SJSA1 (cell line): ENCODE measurements at places on chromosomes 2 and 18. TPM values are rescaled to one million over a fixed set of nuclear protein-coding genes. Genes with fewer than 3 reads are reported as not detected.
A peak's percentile ranks its signal among the peaks of the same experiment; 100 is the strongest.

Gene LHCGR
- not detected in 2 replicates for total RNA-seq

Gene PEX13
- 22.7 and 34.4 TPM in 2 replicates for total RNA-seq

GRCh38 chr2:229740279-229740678 lies 25.9 kb upstream of the DNER start:
- no peak for DNase-seq

- no peak for DNase-seq
Measured at GRCh38 chr2:208210688-208211451, 21.0 kb upstream of the C2orf80 start.

DNA sequence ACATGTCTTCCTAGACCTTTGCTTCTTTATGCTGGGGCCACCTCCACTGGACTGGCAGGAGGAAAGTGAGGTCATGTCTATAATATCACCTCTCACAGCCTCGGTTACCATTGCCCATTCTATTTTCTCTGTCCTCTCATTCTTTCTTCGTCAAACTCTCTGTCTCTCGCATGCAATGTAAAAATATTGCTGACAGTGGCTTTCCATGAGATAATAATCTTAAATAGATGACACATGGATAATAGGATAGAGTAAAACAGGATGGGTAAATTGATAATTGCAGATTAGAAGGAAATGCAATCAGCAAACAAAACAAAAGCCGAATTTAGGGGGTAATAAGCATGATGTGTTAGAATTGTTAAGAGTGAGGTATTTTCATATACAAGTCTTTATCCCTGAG lies 215.7 kb upstream of the PARD3B start:
- no peak for DNase-seq

DNA sequence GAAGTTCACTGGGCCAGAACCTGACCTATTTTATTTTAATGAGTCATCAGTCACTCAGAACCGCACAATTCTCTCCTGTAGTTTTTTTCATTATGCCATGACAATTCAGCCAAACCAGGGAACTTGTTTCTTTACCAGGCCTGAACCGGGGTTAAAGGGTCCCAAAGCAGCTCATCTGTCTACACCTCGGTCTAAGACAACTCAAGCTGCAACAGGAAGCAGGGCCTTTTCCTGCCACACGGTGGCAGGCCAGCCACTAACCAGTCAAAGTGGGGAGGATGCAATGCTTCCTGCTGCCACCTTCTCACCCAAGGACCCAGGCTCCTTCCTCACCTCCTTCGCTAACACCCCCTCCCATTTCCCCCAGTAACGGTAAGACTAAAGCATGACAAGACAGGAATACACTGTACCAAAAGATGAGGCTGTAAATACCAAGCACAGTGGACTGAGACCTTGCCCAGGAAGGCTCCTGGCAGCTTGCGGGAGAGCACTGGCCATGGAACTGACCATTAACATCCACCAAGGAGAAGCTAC lies 56.7 kb upstream of the ACKR3 start:
- DNase-seq, result peak; percentile 59
